ENCODE measurements at places on chromosomes 2 and 18. TPM values are rescaled to one million over a fixed set of nuclear protein-coding genes. Genes with fewer than 3 reads are reported as not detected.

DNA sequence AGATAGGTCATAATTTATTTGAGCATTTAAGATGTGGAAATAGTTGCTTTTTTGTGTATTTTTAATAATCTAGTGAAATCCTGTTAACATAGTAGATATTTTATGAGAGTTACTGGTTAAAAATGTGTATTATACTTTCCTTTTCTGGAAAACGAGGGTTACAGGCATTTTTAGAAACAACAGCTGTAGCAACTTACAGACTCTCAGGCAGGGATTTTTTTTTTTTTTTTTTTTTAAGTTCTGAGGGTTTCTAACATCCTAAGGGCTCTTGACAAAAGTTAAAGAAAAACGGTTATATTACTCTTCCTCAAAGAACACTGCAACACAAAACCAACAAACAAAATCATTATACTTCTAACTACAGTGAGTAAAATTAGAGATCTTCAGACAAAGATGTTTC lies 205.9 kb downstream of the ACKR3 start:
- no peak for DNase-seq

- no peak for DNase-seq
These were observed 25.7 kb downstream of the SULT1C4 start for GRCh38 chr2:108403494-108403893.

DNA sequence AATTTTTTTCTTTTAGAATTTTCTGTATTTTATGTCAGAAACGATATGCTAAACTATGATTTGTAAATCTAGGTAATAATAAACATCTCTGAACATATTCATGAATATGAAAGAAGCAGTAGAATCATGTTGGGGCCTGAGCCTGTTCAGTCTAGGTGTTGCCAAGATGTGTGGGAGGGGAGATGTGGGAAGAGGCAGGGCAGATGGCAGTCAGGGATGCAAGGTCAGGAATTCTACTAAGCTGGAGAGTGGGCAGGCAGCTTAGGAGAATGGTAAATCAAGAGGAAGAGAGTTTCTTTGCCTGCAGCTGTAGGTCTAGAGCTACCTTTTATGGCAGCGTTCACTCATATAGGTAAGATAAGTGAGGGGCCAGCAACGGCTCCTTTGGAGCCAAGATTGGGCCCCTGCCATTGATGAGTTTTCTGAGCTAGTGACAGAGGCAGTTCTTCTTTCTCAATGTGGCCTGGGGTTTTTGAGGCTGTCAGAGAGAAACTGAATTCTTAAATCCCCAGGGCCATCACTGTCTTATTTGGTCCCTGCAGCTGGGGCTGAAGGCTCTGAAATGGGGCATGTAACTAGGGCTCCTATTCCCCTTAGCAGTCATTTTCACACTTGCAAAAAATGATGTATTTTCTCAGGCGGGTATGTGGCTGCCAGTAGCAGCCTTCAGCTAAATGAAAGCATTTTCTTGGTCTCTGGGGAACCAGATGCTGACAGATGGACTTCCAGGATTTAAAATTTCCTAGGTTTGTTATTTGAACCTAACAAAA lies 232.8 kb downstream of the PIK3C3 start:
- DNase-seq: no peak

- DNase-seq: no peak
These were observed 107.3 kb downstream of the MTCL1 start for GRCh38 chr18:8812631-8813030.

ZNF521 gene
- total RNA-seq: 5.3 TPM

RNF125 gene
- total RNA-seq: 1.8 TPM

TBC1D8 gene
- 16.1 TPM for total RNA-seq

- no peak for DNase-seq
These were observed 905.3 kb upstream of the VRK2 start for GRCh38 chr2:57141269-57141668.

CDCA7 gene
- total RNA-seq: 13.1 TPM

DNA sequence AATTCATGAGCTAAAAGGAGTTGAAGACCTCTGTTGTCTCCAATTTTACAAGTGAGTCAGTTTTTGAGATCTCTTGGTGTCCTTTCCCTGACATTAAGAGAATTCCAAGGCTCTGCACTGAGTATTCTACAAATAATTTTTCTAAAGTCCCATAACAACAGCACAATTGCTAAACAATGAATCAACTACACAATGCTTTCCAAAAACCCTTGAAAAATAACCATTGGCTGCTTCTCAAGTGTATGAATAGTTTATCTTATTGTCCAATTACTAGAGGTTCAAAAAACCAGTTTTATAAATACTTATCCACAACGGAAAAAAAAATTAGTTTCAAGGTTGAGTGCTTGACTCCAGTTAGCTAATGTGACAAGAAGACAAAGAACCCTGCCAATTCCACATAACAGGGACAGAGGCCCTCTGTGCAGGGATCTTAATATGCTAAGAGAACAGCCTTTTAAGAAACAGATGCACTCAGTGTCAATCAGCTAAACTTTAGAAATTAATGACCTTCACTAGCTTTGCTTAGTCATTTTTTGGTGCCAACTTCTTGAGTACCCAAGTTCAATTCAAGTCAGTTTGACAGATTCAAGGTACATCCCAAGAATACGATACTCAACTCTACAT lies 266.6 kb upstream of the CYP26B1 start:
- no peak for DNase-seq

DNA sequence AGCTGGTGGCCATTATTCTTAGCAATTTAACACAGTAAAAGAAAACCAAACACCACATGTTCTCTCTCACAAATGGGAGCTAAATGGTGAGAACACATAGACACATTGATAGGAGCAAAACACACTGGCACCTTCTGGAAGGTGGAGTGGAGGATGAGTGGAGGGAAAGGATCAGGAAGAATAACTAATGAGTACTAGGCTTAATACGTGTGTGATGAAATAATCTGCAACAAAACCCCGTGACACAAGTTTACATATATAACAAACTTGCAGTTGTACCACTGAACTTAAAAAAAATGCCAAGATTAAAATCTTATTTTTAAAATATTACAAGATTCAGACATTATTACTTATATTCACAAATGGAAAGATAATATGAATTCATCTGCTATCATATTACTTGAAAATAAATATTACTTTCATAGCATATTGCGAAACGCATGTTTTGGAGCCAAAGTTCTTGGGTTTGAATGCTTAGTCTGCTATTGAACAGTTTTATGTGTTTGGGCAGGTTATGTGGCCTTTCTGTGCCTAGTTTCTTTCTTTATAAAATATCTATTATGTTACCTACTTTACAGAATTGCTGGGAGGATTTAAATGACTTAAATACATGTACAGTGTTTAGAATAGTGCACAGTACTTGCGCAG lies 20.5 kb downstream of the ANKRD62 start:
- no peak for DNase-seq

- DNase-seq: no peak
These were observed 4.8 kb downstream of the ATOH8 start for GRCh38 chr2:85758361-85759256.

GRCh38 chr2:44004735-44005602 lies 9.2 kb upstream of the LRPPRC start:
- DNase-seq: no peak

SCYGR6 gene
- not detected for total RNA-seq

DNA sequence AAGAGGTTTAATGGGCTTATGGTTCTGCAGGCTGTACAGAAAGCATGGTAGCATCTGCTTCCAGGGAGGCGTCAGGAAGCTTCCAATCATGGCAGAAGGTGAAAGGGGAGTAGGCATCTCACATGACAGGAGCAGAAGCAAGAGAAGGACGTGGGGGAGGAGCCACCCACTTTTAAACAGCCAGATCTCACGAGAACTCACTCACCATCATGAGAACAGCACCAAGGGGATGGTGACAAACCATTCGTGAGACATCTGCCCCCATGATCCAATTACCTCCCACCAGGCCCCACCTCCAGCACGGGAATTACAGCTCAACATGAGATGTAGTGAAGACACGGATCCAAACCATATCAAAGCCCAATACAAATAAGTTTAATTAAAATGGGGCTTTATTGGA lies 113.8 kb downstream of the ATL2 start:
- DNase-seq: peak; percentile 7

- DNase-seq: no peak
These were observed 102.9 kb downstream of the ALPK2 start for GRCh38 chr18:58525928-58526424.

SCN9A gene
- total RNA-seq: 8.3 TPM

GRCh38 chr2:151423760-151424159 lies 14.1 kb downstream of the RIF1 start:
- no peak for DNase-seq

- no peak for DNase-seq
These were observed 453 bp upstream of the GRB14 start for GRCh38 chr2:164621764-164622105.

Measured in type B pancreatic cell (in vitro differentiated cells).